ENCODE measurements at places on chromosomes 1 and 21. TPM values are rescaled to one million over a fixed set of nuclear protein-coding genes. Genes with fewer than 3 reads are reported as not detected.

The OTUD3 gene
- 1.1 TPM for polyA plus RNA-seq

The KCND3 gene
- polyA plus RNA-seq: not detected

GRCh38 chr21:37463083-37463801, 96.7 kb downstream of the DYRK1A start:
- no peak overlapping the region for H3K4me3 ChIP-seq
- DNase-seq: no peak
- H3K27ac ChIP-seq: no peak overlapping the region
- H3K27me3 ChIP-seq: no peaks in the 10 kb centered on the region
- no peaks in the 10 kb centered on the region for H3K36me3 ChIP-seq

The F5 gene
- polyA plus RNA-seq: 0.06 TPM

The TEDDM1 gene
- polyA plus RNA-seq: not detected

- no peaks in the 10 kb centered on the region for H3K4me1 ChIP-seq
- H3K36me3 ChIP-seq: no peaks in the 10 kb centered on the region
- no peak for DNase-seq
- H3K27me3 ChIP-seq: no peaks in the 10 kb centered on the region
- H3K27ac ChIP-seq: no peak overlapping the region
- no peak overlapping the region for H3K4me3 ChIP-seq
These were observed 77.4 kb downstream of the DIRAS3 start for GRCh38 chr1:67973051-67973450.
